ENCODE measurements at places on chromosomes 6 and 20. TPM values are rescaled to one million over a fixed set of nuclear protein-coding genes. Genes with fewer than 3 reads are reported as not detected.
A peak's percentile ranks its signal among the peaks of the same experiment; 100 is the strongest.

DNA sequence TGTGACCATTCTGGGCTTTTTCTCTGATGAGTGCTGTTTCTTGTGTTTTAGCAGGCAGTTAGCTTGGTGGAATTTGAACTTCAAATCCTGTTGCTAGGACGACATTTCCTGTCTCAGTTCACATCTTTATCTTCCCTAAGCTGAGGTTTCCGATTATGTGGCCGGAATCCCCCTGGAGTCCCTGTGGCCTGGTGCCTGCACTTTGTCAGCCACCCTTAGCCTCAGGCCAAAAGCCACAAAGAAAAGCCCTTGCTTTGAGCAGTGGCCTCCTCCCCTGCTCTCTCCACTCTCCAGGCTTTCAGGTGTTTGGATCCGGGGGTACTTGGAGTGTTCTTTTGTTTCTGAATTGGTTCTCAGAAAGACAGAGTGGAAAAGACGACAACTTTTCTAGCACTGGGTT lies 59.9 kb upstream of the PMEPA1 start:
- H3K27ac ChIP-seq: no peak overlapping the region
- no peak overlapping the region for H3K4me3 ChIP-seq
- H3K4me1 ChIP-seq: no peaks in the 10 kb centered on the region

NRN1 gene
- polyA plus RNA-seq: 4.3 TPM

DNA sequence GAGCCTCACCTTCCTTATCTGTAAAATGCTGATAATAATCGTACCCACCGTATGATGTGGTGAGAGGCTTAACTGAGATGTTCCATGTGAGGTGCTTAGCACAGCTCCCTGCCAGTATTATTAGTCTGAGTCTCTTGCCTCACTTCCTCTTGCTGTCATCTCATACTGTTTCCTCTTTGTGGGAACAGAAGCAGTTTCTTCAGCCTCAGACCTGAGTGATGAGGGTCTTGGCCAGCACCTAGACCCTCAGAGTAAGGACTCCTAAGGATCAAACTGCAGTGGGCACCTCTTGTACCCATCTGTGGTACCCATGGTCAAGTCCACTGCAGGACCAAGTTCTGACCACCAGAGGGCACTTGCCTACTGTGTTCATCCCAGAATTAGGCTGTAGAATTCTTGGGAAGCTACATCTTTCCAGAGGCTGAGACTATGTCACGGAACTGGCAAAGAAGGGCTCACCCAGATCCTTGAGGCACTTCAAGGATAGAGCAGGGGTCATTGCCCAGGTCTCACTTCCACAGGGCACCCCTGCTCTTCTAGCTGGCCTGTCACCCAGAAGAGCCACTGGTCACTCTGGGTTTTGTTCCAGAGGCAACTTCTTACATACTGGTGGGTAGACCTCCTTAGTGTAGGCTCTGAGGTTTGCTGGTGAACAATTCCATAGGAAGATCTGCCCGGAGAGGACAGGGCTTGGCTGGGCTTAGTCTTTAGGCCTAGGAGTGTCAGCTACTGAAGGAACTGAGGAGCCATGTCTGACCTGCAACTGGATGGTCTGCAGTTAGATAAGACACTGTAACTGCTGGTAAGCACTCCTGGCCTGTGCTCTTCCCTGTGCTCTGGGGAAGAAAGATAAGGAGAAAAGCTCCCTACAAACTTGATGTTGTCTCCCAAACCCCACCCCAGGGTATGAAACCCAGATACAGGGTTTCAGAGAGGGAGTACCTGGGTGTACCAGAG lies 20.6 kb upstream of the SGK2 start:
- no peak overlapping the region for H3K4me3 ChIP-seq
- peak; percentile 72 for DNase-seq
- no peaks in the 10 kb centered on the region for H3K36me3 ChIP-seq
- no peaks in the 10 kb centered on the region for H3K4me1 ChIP-seq
- no peaks in the 10 kb centered on the region for H3K27me3 ChIP-seq
- no peak overlapping the region for H3K27ac ChIP-seq

DNA sequence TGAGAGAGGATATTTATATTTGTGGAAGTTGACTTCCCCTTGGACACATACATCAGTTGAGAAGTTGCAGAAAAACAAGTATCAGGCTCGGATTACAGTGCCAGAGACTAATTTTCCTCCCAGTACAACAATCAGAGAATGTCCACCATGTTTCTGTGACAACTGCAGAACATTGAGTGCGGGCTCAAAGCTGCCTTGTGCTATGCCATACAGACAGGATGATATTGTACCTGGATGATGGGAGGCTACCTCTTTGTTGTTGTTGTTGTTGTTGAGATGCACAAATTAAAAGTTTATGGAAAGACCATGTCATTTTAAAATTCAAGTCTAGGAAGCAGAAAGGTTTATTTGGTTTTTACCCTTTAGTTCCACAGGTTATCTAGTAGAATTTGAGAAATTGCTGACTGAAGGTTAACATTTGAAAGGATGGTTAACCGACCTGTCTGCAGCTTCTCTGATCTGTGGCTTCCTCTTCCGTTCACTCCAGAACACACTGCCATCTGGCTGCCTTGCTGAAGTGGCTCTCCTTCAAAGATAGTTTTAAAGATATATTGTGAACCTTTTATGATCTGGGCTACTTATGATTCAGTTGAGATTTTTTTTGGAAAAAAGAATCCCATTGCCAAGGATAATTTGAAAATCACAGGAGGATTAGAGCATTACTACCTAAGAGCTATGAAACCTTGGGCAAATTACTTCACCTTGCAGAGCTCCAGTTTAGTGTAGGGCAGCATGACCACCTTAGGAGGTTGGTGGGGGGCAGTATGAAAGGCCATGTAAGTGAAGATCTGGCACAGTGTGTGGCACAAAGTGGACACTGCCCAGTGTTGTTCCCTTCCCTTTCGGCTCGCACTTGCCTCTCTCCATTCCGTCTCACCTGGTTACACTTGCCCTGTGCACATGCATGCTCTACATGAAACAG lies 15.9 kb downstream of the TMEM200A start:
- no peak overlapping the region for H3K27ac ChIP-seq
- no peaks in the 10 kb centered on the region for H3K4me1 ChIP-seq
- DNase-seq: no peak
- no peaks in the 10 kb centered on the region for H3K27me3 ChIP-seq
- no peak overlapping the region for H3K4me3 ChIP-seq
- H3K36me3 ChIP-seq: no peaks in the 10 kb centered on the region

OR2W1 gene
- polyA plus RNA-seq: not detected

DNA sequence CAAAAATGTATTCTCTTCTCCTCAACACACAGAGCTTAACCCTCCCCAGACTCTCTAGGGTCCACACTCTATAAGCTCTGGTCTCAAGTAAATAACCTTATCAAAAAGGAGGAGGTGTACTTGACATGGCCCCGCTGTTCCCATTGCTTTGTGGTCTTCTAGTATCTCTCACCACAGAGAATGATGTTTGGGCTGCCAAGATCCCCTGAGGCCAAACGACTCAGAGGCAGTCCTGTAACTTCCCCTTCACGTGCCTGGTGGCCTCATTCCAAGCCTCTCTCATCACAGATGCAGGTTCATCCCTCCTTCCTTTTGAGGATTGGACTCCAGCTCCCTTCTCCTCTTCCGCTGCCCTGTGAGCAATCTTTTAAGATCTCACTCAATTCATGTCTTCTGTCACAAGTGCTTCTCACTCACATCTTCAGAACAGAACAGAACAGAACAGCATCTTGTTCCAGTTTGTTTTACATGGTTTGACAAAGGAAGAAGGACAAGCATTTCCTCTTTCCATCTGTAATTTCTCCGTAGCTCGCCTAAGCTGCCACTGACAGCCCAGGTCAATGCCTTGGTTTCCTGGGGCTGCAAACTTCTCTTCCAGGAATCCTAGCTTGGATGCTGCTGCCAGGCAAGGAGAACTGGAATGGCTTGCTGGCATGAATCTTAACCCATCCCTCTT lies 541.5 kb downstream of the CD83 start:
- H3K27ac ChIP-seq: no peak overlapping the region
- no peak overlapping the region for H3K4me3 ChIP-seq
- no peaks in the 10 kb centered on the region for H3K27me3 ChIP-seq
- H3K36me3 ChIP-seq: no peaks in the 10 kb centered on the region
- no peak for DNase-seq
- no peaks in the 10 kb centered on the region for H3K4me1 ChIP-seq

TRIM10 gene
- polyA plus RNA-seq: not detected

DNA sequence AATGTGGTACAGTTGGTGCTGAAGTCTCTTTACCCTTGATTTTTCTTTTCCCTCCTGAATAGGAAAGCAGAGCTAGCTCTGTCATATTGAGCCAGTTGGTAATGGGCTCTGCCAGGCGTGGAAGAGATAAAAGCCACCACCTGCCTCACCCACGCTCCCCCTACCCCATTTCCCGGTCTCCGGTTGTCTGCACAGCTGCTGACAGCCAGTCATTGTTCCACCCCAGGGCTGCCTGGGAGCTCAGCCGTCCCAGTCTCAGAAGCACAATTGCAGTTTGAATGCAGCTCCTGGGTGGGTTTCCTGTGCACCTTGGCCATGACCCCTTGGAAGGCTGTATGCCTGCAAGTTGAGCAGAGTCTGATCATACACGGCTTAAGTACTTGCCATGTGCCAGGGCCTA lies 675.2 kb upstream of the FLRT3 start:
- H3K4me3 ChIP-seq: no peak overlapping the region
- no peak overlapping the region for H3K27ac ChIP-seq
- H3K27me3 ChIP-seq: no peaks in the 10 kb centered on the region
- no peaks in the 10 kb centered on the region for H3K36me3 ChIP-seq
- DNase-seq: no peak
- H3K4me1 ChIP-seq: no peaks in the 10 kb centered on the region

GRCh38 chr20:62575976-62576722 lies 66.2 kb upstream of the SLCO4A1 start:
- H3K27me3 ChIP-seq: peaks cover 8% of the 10 kb centered on the region
- no peak overlapping the region for H3K4me3 ChIP-seq
- no peak overlapping the region for H3K27ac ChIP-seq
- H3K36me3 ChIP-seq: no peaks in the 10 kb centered on the region

GRCh38 chr6:167648501-167649278 lies 178.0 kb upstream of the AFDN start:
- no peak for DNase-seq
- H3K36me3 ChIP-seq: no peaks in the 10 kb centered on the region
- no peaks in the 10 kb centered on the region for H3K27me3 ChIP-seq
- H3K27ac ChIP-seq: no peak overlapping the region

GRCh38 chr6:38603966-38604365 lies 35.8 kb downstream of the BTBD9 start:
- H3K27me3 ChIP-seq: no peaks in the 10 kb centered on the region
- DNase-seq: no peak
- H3K4me1 ChIP-seq: no peaks in the 10 kb centered on the region
- no peak overlapping the region for H3K27ac ChIP-seq
- H3K36me3 ChIP-seq: no peaks in the 10 kb centered on the region
- no peak overlapping the region for H3K4me3 ChIP-seq

GPANK1 gene
- 11.6 TPM for polyA plus RNA-seq

DNA sequence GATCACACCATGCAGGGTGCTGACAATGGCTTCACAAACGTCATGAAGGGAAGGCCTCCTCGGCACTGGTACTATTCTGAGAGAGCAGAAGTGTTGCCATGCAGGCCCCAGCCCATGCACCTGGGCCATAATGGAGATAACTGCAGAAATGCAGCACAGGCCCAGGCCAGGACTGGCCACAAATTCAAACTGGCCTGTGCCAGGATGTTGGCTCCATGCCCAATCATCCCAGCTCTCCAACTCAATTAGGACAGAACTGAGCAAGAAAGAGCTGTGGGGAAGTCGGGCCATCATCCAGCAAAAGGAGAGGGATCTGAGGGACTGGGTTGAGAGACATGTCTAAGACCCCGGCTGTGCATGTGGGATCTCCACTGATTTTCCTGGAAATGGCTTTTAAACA lies 48.9 kb upstream of the SYNDIG1 start:
- H3K4me1 ChIP-seq: no peaks in the 10 kb centered on the region
- no peaks in the 10 kb centered on the region for H3K36me3 ChIP-seq
- no peak overlapping the region for H3K27ac ChIP-seq
- H3K4me3 ChIP-seq: no peak overlapping the region
- no peak for DNase-seq

RSPH9 gene
- 1.1 TPM for polyA plus RNA-seq

DNA sequence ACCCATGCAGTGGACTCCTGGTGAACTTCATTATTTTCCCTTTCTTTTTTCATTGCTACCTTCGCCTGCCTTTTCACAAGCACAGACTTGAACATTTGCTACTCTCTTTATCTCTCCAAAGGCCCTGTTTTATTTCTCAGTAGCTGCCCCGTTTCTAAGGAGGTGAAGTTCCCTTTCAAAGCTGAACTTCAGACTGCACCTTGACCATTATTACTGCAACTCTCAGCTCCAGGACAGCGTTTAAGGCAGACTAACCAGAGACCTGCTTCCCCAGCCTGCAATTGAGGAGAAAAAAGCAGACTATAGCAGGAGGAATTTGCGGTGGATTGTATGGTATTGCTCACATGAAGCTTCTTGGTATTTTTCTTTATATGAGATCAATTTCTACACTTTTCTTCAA lies 460.7 kb downstream of the CBLN4 start:
- no peaks in the 10 kb centered on the region for H3K36me3 ChIP-seq
- DNase-seq: no peak
- no peak overlapping the region for H3K4me3 ChIP-seq
- no peaks in the 10 kb centered on the region for H3K4me1 ChIP-seq

C6orf58 gene
- 0.45 TPM for polyA plus RNA-seq

DNA sequence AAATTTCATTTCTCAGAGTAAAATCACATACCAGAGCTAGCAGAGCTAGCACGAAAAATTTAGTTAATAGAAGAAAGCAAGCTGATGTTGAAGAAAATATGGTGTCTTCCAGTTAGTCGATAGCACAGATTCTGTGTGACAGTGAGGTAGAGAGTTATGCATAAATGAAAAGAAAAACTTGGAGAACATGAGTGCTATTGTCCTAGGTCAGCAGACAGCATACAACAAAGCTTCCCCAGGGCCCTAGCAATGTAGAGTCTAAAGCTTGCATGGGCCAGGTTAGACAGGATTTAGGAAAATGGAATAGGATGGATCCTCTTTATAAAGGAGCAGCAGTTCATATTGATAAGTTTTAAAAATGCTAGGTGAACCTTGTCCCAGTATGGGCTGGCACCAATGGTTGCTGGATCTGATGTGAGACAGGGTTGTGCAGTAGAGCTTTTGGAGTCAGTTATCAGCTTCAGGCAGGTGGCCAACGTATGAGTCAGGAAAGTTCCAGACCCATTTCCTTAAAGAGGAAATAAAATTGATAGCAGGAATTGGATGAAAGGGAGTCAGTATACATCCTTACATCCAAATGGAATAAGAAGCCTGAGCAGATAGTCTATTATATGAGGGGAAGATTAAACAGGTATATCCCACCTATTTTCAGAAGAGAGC lies 277.2 kb downstream of the FRK start:
- no peaks in the 10 kb centered on the region for H3K27me3 ChIP-seq
- H3K36me3 ChIP-seq: no peaks in the 10 kb centered on the region
- no peak for DNase-seq
- no peak overlapping the region for H3K27ac ChIP-seq

GRCh38 chr6:46419576-46420002 lies 71.7 kb downstream of the RCAN2 start:
- H3K4me1 ChIP-seq: no peaks in the 10 kb centered on the region
- no peaks in the 10 kb centered on the region for H3K36me3 ChIP-seq
- no peak overlapping the region for H3K4me3 ChIP-seq

LBP gene
- 0.30 TPM for polyA plus RNA-seq

- H3K36me3 ChIP-seq: no peaks in the 10 kb centered on the region
- no peaks in the 10 kb centered on the region for H3K27me3 ChIP-seq
- DNase-seq: no peak
- no peak overlapping the region for H3K4me3 ChIP-seq
These were observed 304.6 kb upstream of the AGPAT4 start for GRCh38 chr6:161578478-161578877.

GLP1R gene
- 3.4 TPM for polyA plus RNA-seq

CDSN gene
- 0.08 TPM for polyA plus RNA-seq
